CD4-positive, alpha-beta T cell treated with Interleukin-12 subunit alpha and Interleukin-12 subunit beta, for 1 hour (primary cell): ENCODE measurements at places on chromosomes 12 and 14.

- DNase-seq: no peak
Observed at GRCh38 chr12:67623259-67623658, 25.3 kb upstream of the DYRK2 start.

GRCh38 chr12:121949648-121950397, 31.4 kb downstream of the CFAP251 start:
- DNase-seq: no peak

DNA sequence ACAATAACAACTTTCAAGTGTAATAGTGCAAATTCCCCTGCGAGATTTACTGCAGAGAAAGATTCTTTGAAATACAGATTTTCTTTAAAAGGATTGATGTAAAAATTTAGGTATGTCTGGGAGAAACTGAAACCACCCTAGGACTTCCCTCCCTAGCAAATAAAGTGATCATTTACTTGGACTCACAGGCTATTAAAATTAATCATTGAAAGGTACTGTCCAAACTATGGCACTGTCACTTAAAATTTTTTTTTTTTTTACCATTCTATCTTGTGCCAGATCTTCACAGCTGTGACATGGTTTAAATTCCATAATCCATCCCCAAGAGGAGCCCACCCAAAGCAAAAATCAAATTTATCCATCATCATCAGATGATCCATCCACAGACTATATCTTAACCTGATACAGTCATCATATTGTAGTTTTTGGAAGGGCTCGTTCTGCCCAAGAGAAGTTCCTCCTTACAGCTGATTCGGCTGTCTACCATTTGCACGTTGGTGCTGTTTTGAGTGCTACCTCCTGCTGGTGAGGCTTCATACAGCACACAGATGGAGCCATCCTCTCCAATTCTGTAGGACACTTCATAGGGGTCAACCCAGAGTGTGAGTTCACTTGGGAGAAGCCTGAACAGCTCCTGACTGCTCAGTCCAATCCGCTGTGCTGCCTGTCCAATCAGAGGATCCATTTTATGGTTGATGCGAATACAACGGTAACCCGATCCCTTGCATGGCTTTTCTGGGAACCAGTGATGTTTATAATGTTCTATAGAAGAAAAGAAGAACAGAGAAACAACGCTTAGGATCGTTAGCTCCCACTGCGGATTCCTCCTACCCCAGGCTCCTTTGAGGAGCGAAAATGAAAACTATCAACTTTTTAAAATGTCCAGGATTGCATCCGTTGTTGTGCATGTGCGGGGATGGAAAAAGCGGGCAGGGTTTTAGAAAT, 1.7 kb downstream of the BTG1 start:
- DNase-seq: peak; percentile 85

- no peak for DNase-seq
Observed at GRCh38 chr12:61780435-61780834, 479.8 kb upstream of the USP15 start.

- DNase-seq: no peak
Observed at GRCh38 chr12:79847417-79847816, 87.5 kb downstream of the PPP1R12A start.

DNA sequence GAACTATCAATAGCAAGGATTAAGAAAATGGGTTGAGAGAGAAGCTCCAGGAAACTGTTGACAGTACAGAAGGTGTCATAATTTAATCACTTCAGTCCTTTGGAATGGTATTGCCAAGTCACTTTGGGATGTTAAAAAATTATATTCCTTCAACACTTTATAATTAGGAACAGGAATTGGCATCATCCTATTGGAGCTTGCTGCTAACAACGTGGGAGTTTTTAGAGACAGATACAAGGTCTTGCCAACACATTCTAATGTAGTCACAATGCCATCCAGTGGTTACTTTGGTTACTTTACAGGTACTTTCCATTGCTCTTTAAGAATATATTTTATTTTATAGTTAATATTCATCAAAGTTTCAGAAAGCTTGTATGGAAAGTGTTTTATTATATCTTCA, 310.1 kb downstream of the SYT1 start:
- no peak for DNase-seq

DNA sequence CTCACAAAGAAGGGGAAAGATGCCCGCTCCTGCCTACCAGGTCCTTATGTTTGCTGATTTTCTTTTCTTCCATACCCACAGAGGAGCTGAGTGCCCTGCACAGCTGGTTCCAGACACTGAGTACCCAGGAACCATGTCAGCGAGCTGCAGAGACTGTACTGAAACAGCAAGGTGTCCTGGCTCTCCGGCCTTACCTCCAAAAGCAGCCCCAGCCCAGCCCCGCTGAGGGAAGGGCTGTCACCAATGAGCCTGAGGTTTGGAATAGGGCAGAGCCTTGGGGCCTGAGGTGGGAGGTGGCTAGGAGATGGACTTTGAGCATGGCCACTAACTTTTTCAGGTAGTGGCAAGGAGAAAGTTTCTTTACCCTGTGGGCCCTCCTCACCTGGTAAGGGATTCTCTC, 2.3 kb downstream of the MARS1 start:
- no peak for DNase-seq

DNA sequence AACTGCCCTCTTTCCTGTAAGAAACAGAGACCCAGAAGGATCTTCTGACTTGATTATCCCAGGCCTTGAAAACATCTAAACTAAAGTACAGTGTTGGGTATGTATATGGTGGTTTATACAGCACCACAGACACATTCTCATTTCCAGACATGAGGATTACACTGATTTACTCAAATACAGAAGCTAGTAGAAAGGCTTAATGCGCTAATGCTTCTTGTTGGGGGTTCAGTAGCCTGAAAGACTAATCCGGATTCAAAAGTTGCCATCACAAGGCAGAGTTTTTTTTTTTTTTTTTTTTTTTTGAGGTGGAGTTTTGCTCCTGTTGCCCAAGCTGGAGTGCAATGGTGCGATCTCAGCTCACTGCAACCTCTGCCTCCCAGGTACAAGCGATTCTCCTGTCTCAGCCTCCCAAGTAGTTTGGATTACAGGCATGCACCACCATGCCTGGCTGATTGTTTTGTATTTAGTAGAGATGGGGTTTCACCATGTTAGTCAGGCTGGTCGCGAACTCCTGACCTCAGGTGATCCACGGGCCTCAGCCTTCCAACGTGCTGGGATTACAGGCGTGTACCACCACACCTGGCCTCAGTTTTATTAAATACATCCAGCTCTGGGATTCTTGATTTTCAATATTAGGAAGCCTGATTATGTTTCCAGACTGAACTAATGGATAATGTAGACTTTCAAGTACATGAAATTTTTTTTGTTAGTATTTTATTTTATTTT, 46.3 kb upstream of the HECTD1 start:
- DNase-seq: no peak

DNA sequence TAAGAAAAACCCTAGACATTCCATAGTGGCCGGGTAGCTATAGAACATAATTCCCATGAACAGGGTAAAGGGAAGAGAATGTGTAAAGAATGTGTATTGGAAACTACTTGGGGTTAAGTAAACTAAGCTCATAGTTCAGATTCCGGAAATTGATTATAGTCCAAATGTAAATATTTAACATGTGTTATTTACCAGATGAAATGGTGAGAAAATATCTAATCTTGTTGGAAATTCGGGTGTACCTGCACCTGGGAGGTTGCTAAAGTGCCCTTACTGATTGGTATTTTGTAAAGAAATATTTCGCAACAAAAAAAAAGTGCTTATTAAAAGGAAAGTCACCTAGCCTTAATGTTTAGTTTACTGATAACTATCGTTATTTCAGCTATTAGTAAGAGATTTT, 14.4 kb downstream of the RASSF9 start:
- no peak for DNase-seq

- DNase-seq: peak; percentile 43
Observed at GRCh38 chr12:54412786-54413185, 6.3 kb downstream of the ITGA5 start.

GRCh38 chr12:91786499-91787272, 359.0 kb downstream of the BTG1 start:
- no peak for DNase-seq

DNA sequence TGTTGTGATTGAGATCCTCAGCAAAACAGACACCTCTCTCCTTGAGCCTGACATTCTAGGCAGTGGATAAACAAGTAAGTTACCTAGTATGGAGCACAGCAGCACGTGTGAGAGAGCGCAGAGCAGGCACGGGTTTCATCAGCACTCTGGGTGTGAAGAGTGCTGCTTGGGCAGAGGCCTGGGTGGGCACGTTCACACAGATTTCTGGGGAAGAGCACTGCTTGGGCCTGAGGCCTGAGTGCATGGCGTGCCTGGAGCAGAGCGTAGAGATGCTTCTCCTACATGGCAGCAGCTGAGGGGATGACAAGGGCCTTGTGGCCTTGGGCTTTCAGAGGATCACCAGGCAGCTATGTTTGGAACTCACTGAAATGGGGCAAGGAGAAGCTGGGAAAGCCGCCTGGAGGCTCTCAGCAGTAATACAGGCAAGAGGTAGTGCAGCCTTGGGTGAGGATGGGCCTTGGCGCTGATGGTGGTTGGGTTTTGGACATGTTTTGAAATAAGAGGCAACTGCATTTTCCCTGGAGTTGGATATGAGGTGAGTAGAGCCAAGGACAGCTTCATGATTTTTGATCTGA, 17.6 kb downstream of the CKB start:
- no peak for DNase-seq

- no peak for DNase-seq
Observed at GRCh38 chr14:23158779-23159178, 24.7 kb downstream of the SLC7A8 start.
